ENCODE measurements at places on chromosomes 4 and X. TPM values are rescaled to one million over a fixed set of nuclear protein-coding genes. Genes with fewer than 3 reads are reported as not detected.

Gene PPP4R3C
- total RNA-seq = not detected

Gene DMP1
- not detected for total RNA-seq

Gene MAGEA6
- not detected for total RNA-seq

Gene PPEF2
- total RNA-seq = not detected

Gene SAGE1
- not detected for total RNA-seq

Gene WWC2
- total RNA-seq = 21.8 TPM

Gene CYBB
- total RNA-seq = 0.12 TPM

Measured in pericardium fibroblast (primary cell).